KBM-7 (cell line): ENCODE measurements at places on chromosomes 6 and 20.

- peak; percentile 75 for DNase-seq
These were observed 3.2 kb upstream of the HLA-DMB start for GRCh38 chr6:32943864-32944649.

- no peak for DNase-seq
These were observed 153.1 kb downstream of the EPHA7 start for GRCh38 chr6:93266116-93266817.

GRCh38 chr6:144855375-144855774 is 570.2 kb downstream of the UTRN start:
- no peak for DNase-seq

DNA sequence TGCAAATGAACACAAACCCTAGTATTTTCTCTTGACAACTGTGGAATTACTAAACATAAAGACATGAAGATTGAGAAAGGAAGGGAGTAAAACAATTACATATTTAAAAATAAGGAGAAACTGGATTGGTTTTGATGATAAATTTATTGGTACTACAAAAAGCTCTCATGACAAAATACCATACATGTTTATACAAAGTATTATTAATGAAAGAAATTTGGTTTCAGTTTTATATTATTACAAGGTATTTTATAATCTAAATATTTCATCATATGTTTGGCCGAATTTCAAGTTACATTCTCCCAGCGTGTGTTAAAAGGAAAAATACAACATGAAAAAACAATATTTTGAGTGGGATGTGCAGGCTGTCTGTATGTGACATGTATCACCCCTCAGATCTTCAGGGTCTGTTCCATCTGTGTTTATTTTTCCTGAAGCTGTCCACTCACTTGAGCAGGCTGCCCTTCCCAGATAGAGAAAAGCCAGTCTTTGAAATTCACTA is 568.4 kb downstream of the NKAIN2 start:
- no peak for DNase-seq

GRCh38 chr6:13513626-13514502 is 26.5 kb upstream of the GFOD1 start:
- DNase-seq, result no peak

DNA sequence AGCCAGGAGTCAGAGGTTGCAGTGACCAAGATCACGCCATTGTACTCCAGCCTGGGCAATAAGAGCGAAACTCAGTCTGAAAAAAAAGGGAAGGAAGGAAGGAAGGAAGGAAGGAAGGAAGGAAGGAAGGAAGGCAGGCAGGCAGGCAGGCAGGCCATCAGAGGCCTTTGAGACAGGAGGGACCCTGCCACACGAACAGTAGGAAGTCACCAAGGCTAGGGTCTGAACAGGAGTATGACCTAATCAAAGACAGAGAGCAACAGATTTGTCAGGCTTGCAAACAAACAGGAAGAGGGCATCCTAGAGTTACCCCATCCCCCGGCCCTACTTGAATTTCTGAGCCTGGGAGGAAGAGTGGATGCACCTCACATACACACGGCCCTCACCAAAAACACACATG is 67.1 kb downstream of the FGD2 start:
- peak; percentile 49 for DNase-seq

DNA sequence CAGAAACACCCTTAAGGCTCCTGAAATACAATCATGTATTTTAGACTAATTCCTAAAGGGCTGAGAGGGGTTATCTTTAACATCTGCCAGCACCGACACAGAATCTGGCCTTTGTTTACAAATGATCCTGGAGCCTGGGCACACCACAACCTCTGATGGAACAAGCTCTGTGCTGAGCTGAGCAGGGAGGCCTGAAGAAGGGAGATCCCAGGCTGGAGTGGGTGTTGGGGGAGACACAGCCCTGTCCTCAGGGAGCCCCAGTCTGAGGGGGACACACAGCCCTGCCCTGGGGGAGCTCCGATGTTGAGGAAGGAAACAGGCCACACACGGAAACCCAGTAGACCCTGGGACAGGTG is 130.5 kb downstream of the VEGFA start:
- no peak for DNase-seq

- no peak for DNase-seq
These were observed 4.6 kb downstream of the SDC4 start for GRCh38 chr20:45343532-45344167.

DNA sequence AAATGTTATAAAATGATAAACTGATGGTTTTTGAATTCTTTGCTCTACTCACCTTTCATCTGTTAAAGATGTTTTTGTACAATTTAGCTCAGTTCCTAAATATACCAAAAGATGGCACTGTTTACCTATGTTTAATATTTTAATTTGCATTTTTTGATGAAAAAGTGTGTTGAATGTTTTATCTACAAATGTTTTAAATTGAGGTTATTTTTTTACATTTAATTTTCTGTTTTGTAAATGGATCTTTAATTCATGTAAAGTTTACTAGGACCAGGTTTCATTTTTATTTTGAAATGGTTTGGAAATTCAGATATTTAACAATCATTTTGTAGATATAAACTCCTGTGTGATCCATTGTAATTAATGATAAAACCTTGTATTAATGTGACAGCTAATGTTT is 30.0 kb downstream of the CDKAL1 start:
- DNase-seq, result peak; percentile 67

DNA sequence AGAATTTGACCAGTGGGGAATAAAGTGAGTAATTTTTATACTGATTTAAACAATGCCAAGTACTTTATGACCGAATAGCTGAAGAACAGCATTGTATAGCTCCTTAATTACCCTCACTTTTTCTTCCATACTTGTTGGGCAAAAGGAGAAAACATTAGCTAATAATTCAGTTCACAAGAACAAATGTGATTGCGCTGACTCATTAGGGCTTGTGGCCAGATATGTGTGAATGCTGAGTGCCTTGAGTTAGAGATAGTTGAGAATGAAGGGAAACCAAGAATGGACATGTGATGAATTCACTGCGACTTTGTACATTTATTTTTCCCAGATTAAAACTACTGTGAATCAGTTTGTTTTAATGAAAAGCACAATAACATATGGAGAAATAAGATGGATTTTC is 669.4 kb downstream of the TFAP2A start:
- no peak for DNase-seq

DNA sequence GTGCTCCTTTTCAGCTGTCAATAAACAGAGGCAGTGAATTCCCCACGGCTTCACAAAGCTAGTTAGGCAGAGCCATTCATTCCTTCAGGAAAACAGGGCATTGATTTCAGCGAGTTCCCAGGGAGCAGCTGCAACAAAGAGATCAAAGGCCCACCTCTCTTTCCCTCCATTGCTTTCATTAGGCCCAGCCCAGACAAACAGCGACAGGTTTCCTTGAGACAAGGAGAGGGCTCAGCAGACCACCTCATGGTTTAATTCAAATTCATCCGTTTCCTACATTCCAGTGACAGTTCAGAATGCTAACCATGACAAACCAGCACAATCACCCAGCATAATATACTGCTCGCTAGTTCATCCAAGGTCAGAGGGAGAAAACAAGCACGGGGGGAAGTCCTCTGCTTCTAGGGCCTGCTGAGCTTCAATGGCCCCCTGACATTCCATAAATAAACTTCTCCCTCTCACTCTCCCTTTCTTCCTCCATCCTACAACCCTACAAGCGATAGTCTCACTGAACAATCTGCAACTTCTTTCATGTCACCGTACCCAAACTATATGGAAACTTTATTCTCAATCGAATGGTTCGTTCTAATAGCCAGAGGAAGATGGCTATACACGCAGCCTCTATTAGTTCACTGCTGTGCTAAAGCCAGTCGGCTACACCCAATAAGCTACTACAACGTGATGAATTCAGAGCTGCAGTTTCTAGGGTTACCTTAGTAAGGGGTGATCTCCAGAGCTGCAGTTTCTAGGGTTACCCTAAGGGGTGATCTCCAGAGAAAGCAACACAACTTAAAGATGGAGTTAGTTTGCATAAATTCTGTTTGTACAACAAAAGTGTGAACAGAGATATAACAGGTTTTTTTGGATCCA is 34.7 kb downstream of the PLAGL1 start:
- no peak for DNase-seq

DNA sequence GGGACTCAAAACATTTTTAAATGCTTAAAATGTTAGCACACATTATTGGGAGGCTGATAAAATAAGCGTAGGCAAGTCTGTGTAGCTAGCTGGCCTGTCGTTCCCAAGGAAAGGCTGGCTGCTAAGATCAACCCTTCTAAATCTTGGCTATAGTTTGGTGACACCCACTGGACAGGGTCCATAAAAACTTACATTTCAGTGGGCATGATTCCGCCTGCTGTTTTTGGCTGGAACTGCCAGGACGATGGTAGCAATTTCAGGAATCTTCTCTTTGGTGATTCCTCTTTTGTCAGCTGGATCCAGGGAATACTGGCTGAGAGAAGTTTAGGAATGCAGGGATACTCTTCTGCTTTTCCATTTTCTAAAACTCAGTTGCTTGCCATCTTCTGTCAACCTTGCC is 162.2 kb downstream of the NKAIN2 start:
- DNase-seq, result no peak

GRCh38 chr6:10531942-10532341 is 10.8 kb downstream of the GCNT2 start:
- peak; percentile 54 for DNase-seq

GRCh38 chr6:10373642-10374359 is 41.1 kb downstream of the TFAP2A start:
- no peak for DNase-seq

DNA sequence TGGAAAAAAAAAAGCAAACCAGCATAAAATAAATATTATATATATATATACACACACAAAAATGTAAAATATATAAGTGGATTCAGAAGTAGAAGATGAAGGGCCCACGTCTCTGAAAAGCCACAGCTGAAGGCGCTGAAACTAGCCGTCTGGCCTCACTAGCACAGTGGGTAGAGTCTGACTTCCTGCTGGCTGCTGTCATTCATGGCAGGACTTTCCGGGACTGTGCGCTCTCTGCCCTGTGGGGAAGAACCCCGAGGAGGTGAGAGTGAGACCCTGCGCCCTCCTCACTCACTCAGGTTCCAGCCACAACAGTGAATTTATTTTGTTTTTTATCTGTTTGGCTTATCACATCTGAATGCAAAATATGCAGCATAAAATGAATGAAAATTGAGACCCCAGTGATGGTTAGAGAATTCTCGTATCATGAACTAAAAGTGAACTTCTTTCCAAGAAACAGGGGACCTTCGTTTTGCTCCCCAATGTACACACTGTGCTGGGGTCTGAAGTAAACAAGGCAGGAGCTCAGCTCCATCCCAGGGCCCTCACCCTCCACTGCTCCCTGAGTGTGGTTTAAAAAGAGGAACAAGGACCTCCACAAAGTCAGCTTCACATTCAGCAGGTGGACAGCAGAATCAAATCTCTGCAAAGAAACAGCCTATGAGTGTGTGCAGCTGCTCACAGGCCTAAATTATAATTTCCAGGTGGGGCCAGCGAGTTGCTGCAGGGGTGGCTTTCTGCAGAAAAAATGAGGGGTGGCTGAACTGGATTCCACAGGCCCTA is 1.3 kb upstream of the RAMACL start:
- peak; percentile 55 for DNase-seq

- DNase-seq, result no peak
These were observed 9.9 kb downstream of the PSMA7 start for GRCh38 chr20:62133051-62133845.

DNA sequence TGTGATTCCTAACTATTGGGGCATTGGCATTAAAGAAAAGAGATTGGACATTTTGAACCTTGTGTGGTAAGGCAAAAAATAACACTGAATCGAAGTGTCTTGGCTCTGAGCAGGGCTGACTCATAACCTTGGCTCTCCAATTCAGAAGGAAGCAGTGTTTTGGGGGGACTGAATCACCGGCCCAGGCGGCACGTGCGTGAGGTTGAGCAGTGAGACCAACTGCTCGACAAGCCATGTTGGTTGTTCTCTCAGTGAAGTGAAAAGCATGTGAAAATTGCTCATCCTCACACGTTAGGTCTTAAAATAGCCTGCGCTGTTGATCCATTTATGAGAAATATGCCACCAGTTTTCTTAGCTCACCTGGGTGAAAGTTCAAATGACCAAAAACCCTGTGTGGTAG is 137.8 kb upstream of the SPACA1 start:
- no peak for DNase-seq

DNA sequence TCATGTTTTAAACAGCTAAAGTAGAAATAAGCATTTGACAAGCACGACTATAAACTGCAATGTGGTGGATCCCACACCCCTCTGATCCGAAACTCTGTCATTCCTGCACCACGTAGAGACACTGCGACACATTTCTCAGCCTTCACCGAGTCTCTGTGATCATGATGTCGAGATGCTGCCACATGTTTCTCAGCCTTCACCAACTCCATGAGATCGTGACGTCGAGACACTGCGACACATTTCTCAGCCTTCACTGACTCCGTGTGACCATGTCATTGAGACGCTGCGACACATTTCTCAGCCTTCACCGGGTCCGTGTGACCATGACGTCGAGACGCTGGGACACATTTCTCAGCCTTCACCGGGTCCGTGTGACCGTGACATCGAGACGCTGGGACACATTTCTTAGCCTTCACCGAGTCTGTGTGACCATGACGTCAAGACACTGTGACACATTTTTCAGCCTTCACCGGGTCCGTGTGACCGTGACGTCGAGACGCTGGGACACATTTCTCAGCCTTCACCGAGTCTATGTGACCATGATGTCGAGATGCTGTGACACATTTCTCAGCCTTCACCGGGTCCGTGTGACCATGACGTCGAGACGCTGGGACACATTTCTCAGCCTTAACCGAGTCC is 143.0 kb downstream of the TTLL2 start:
- no peak for DNase-seq

DNA sequence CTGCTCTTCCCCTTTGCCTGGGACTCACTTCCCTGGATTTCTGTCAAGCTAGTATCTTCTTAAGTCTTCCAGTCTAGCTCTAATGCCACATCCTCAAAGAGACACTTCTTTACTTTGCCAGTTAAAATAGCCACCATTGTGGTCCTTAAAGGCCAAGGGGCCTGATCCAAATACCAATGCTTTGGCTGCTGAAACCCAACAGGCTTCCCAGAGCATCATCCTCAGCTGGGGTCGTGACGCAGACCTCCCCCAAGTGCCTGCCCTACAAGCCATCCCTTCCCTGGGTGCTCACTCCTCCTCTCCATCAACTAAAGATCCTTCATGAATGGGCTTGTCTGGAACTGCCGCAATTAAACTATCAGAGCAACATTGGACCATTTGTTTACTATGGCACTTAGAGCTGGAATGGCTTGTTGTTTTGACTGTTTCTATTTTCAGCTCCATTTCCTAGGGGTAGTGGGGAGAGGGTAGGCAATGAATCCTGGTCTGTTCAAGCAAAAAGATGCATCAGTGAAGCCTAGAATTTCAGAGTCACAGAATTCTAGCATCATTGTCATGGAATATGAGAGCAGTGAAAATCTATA is 79.6 kb upstream of the SIRPA start:
- no peak for DNase-seq

DNA sequence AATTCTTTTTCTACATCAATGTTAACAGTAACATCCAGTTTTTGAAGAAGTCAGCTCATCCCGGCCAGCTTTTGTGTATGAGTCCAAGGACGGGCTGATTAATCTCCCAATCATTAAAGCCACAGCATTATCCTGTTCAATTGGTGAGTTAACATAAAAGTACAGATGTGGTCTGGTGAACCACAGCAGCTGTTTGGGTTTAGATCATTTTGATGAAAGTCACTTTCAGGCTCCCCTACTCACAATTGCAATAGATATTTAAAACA is 69.0 kb upstream of the NFATC2 start:
- no peak for DNase-seq

GRCh38 chr6:170313716-170314295 is 7.2 kb downstream of the FAM120B start:
- no peak for DNase-seq
